ENCODE measurements at places on chromosomes 1 and 21.

- peak; percentile 92 for DNase-seq
Observed at GRCh38 chr1:23198373-23198772, 18.9 kb downstream of the HTR1D start.

GRCh38 chr1:162992945-162993344, 76.2 kb upstream of the RGS4 start:
- no peak for DNase-seq

DNA sequence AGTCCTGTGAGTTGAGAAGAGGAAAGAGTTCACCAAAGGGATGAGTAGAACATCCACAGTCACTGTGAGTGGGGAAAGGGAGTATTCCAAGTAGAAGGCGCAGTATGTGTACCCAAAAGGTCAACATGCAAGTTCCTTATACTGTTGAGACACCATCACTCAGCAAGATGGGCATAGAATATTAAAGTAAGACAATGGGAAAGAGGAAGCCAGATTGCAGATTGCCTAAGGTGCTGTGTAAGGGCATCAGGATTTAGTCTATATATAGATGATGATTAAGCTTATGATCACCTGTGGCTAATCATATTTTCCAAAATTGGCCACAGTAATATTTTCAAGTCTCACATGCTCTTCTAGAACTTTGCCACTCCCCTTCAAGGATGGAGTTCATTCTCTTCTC, 120.1 kb upstream of the CAMK1G start:
- DNase-seq: no peak

DNA sequence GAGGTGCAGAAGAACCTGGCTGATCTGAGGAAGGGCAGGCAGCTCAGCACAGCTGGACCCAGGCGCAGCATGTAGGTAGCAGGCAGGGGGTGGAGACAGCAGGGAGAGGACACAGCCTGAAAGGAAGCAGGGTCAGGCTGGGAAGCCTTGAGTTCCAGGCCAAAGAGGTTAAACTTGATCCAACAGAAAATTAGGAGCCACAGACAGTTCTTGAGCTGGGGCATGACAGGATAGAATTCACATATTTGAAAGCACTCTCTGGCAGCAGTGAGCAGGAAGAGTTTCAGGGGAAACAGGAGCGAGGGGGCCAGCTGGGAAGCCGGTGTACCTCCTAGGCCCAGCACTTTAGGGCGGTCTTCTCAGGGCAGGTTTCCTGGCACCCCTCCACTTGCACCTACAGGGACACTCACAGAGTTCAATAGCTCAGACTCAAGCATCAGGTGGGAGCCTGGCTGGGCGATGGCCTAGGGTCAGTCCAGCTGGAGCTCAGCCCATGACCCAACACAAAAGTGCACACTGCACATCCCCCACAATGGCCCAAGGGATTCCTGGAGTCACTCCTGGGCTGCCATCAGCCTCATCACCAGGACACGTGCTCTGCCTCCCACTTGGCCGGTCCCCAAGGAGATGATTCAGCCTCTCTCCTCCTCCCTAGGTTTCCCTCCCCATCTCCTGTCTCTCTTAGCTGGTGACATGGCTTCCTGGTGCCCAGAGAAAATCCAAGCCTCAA, 22.7 kb downstream of the MATN1 start:
- peak; percentile 60 for DNase-seq

DNA sequence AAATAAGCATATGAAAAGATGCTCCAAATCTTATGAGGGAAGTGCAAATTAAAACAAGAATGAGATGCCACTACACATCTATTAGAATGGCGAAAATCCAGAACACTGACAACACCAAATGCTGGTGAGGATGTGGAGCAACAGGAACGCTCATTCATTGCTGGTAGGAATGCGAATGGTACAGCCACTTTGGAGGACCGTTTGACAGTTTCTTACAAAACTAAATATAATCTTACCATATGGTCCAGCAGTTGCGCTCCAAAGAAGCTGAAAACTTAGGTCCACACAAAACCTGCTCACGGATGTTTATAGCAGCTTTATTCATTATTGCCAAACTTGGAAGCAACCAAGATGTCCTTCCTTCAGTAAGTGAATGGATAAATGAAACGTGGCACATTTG, 50.3 kb downstream of the POFUT2 start:
- no peak for DNase-seq
